ENCODE measurements at places on chromosomes 11 and 22. TPM values are rescaled to one million over a fixed set of nuclear protein-coding genes. Genes with fewer than 3 reads are reported as not detected.
A peak's percentile ranks its signal among the peaks of the same experiment; 100 is the strongest.

- peak; percentile 52 for DNase-seq
- H3K36me3 ChIP-seq: no peaks in the 10 kb centered on the region
- no peak overlapping the region for H3K27ac ChIP-seq
- H3K4me3 ChIP-seq: no peak overlapping the region
- H3K27me3 ChIP-seq: no peaks in the 10 kb centered on the region
- peaks cover 6% of the 10 kb centered on the region for H3K4me1 ChIP-seq
Observed at GRCh38 chr11:121131656-121132055, 30.6 kb downstream of the TECTA start.

GRCh38 chr11:11740073-11740702, 101.6 kb upstream of the USP47 start:
- DNase-seq: no peak
- H3K4me1 ChIP-seq: no peaks in the 10 kb centered on the region
- H3K27me3 ChIP-seq: peaks cover 4% of the 10 kb centered on the region
- no peak overlapping the region for H3K4me3 ChIP-seq

ZP1 gene
- 5.3 TPM for total RNA-seq

DNA sequence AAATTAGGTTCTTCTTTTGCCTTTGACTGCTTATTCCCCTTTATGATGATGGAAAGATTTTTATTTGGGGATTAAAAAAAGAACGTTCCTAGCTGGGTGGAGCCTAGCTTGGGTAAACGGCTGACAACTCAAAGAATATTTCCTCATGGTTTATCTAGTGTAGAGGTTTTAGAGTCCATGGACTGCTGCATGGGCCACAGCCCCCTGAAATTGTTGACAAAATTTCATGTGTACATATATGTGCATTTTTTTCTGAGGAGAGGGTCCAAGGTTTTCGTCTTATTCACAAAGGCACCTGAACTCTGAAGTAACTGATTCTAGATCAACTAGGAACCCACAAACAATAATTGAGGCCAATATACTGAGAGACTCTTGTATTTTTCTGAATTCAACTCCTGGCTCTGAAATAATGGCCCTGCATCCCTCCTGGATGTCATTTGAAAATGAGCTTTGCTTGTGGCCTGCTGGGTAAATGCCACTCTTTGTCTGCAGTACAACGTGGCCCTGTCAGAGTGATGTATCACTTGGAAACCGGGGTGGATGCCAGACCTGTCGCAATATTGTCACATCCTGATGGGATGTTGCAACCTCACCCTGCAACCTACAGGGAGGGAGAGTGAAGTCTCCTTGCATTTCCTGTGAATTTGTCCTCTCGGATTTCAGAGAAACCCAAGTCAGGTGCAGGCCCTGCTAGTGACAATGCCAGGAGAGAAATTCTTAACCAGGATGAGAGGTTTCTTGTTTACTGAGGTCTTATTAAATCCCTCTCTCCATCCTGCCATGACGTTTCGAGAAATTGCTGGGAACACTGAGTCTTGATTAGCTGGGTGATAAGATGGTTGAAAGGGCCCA, 33.8 kb downstream of the EHF start:
- no peaks in the 10 kb centered on the region for H3K36me3 ChIP-seq
- peaks cover 24% of the 10 kb centered on the region for H3K4me1 ChIP-seq
- DNase-seq: peak; percentile 75
- no peaks in the 10 kb centered on the region for H3K27me3 ChIP-seq

DNA sequence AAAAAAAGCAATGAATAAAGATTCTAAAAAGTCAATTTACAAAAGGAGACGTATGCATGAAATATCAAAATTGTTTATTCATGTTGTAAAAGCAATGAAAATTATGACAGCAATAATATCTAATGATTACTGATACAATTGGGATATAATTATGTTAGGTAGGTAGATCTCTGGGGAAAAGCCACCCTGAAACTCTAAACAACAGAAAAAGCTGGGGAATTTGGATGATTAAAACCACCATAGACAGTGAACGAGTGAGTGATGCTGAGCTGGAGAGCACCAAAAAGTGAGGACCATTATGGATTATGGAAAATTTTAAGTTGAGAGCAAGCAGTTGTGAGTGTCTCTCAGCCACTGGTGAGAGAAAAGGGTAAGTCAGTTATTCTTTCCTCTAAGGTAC, at the start of gene OR10G8:
Gene OR10G8 (plus strand): TSS at position 301 of the 400 bp plus-strand sequence. CDS start 2,825 bp downstream, outside the sequence.
- no peaks in the 10 kb centered on the region for H3K36me3 ChIP-seq
- no peak within 1 kb of the TSS for H3K27ac ChIP-seq
- no peaks in the 10 kb centered on the region for H3K4me1 ChIP-seq
- no peak within 1 kb of the TSS for H3K4me3 ChIP-seq

KMT5B gene
- total RNA-seq: 25.9 TPM

KLHL35 gene
- 13.0 TPM for total RNA-seq

CRYBB3 gene
- total RNA-seq: not detected

DNA sequence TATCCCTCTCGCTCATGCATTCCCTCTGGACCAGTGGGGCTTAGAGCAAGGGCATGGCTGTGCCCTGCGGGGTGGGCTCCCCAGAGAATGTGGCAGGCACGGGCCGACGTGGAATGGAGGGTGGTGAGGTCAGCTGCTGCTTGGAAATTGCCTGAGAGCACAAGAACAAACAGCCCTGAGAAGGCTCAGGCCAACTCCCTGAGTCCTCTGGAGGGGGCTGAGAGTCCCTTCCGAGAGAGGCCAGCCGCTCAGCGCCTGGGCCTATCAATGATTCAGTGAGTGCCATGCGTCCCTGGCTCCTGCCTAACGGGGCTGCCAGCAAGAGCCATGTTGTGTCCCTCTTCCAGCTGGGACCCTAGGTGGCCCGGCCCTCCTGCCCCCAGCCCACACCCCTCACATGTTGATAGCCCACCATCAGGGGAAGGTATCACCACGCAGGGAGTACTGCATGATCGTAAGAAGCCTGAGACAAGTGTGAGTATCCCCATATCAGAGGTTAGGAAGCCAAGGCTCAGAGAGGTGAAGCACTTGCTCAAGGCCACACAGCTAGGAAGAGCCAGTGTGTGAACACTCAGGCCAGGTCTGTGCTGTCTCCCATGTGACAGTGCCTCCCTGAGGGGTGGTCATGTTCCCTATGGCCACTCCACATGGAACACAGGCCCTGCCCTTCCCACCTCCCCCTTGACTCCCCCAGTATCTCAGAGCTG, 55.8 kb downstream of the NECTIN1 start:
- H3K4me1 ChIP-seq: peaks cover 9% of the 10 kb centered on the region
- no peak for DNase-seq
- H3K36me3 ChIP-seq: no peaks in the 10 kb centered on the region
- H3K27me3 ChIP-seq: no peaks in the 10 kb centered on the region
- no peak overlapping the region for H3K4me3 ChIP-seq
- no peak overlapping the region for H3K27ac ChIP-seq

DNA sequence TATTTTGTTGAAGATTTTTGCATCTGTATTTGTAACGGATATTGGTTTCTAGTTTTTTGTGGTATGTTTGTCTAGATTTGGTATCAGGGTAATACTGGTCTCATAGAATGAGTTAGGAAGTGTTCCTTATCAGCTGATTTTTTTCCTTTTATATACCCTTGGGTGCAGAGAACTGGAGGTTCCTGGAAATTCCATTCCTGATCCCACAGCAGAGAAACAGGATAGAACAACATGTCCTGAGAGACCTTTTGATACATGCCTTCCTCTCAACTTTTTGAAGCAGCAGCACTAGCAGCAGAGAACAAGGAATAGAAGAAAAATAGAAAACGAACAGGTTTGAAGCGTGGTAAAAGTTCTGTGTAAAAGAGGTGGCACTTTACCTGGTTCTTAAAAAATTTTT, 36.8 kb downstream of the BIRC2 start:
- H3K27ac ChIP-seq: no peak overlapping the region
- no peak overlapping the region for H3K4me3 ChIP-seq
- no peaks in the 10 kb centered on the region for H3K4me1 ChIP-seq
- peaks cover 59% of the 10 kb centered on the region for H3K36me3 ChIP-seq
- H3K27me3 ChIP-seq: no peaks in the 10 kb centered on the region

DNA sequence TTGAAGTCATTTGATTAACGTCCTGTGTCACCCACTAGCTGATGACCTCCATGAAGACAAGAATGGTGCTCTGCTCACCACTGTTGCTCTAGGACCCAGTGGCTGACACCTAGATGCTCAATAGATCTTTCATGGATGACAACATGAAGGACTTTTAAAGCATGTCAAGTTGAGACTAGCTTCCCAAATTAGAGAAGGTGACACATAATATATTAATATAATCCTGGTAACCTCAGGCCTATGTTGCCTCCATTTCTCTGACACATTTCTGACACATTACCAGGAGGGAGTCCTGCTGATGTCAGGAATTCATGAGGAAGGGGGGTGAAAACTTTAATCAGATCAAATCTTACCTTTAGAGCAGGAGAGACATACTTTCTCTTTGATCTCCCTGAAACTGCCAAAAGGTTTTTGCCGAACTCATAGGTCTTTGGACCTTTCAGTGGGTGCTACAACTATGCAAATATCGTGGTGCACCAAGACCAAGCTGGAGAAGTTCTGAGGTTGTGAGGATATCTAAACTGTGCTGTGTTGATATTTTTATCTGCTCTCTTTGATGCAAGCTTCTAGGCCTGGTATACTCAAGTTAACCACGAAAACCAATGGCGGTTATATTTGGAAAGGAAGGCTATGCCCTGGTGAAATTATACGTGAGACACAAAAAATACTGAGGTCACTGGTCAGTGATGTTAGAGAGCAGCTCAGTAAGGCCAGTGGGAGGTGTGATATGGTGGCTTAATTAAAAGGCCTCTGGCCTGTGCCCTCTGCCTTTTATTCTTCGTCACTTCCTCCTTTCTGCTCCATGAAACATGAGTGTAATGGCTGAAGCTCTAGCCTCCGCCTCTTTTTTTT, 13.2 kb upstream of the AMPD3 start:
- H3K4me1 ChIP-seq: no peaks in the 10 kb centered on the region
- no peaks in the 10 kb centered on the region for H3K36me3 ChIP-seq
- no peak for DNase-seq
- H3K27me3 ChIP-seq: no peaks in the 10 kb centered on the region
- H3K4me3 ChIP-seq: no peak overlapping the region
- no peak overlapping the region for H3K27ac ChIP-seq

DNA sequence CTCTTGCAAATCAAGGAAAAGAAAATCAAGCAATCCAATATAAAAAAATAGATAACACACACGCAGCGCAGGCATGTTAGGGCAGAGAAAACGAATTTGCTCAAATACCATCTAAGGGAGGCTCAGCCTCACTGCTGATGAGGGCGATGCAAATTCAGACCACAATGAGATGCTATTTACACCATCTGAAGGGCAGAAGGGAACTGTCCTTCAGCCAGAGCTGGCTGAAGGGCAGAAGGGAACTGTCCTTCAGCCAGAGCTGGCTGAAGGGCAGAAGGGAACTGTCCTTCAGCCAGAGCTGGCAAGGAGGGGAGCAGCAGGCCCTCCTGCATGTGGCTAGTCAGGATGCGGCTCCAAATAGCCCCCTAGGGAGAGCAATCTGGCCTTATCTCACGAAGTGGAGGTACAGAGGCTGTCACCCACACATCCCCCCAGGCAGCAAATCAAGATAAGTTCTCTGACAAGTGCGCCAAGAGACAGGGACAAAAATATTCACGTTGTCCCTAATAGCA, 7.6 kb upstream of the SLC39A13 start:
- no peaks in the 10 kb centered on the region for H3K36me3 ChIP-seq
- H3K27me3 ChIP-seq: no peaks in the 10 kb centered on the region

FGF4 gene
- not detected for total RNA-seq

DNA sequence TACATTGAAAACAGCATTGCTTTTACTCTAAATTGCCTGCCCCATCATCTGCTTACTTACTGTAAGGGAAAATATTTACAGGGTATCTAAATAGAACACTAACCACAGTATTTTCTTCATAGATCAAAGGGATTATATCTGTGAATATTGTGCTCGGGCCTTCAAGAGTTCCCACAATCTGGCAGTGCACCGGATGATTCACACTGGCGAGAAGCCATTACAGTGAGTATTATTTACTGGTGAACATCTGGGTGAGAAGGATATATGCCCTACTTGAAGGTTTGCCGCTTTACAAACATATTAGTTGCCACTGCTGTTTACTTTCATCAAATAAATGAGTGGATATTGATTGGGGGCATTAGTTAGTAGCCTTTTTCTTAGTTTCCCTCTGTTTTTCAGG, 5.9 kb upstream of the CNTF start:
- DNase-seq: peak; percentile 92
- peaks cover 82% of the 10 kb centered on the region for H3K36me3 ChIP-seq
- H3K27ac ChIP-seq: peak overlapping the region; percentile 45
- H3K4me3 ChIP-seq: no peak overlapping the region
- no peaks in the 10 kb centered on the region for H3K27me3 ChIP-seq

- no peaks in the 10 kb centered on the region for H3K36me3 ChIP-seq
- no peaks in the 10 kb centered on the region for H3K4me1 ChIP-seq
- no peak overlapping the region for H3K27ac ChIP-seq
- DNase-seq: no peak
- no peak overlapping the region for H3K4me3 ChIP-seq
- no peaks in the 10 kb centered on the region for H3K27me3 ChIP-seq
Observed at GRCh38 chr11:83523676-83524075, 237.5 kb upstream of the CCDC90B start.

All from GM23248 (cell line).